ENCODE measurements at places on chromosomes 1 and 21.

GRCh38 chr1:96934282-96934681, 212.7 kb downstream of the PTBP2 start:
- DNase-seq, result no peak

GRCh38 chr1:61253912-61254633, 171.7 kb downstream of the NFIA start:
- DNase-seq, result no peak

GRCh38 chr1:46520063-46520911, 30.7 kb downstream of the DMBX1 start:
- DNase-seq, result no peak

GRCh38 chr1:42974767-42975437, 16.2 kb upstream of the SLC2A1 start:
- no peak for DNase-seq

GRCh38 chr1:168863772-168864171, 134.8 kb upstream of the DPT start:
- DNase-seq, result no peak

DNA sequence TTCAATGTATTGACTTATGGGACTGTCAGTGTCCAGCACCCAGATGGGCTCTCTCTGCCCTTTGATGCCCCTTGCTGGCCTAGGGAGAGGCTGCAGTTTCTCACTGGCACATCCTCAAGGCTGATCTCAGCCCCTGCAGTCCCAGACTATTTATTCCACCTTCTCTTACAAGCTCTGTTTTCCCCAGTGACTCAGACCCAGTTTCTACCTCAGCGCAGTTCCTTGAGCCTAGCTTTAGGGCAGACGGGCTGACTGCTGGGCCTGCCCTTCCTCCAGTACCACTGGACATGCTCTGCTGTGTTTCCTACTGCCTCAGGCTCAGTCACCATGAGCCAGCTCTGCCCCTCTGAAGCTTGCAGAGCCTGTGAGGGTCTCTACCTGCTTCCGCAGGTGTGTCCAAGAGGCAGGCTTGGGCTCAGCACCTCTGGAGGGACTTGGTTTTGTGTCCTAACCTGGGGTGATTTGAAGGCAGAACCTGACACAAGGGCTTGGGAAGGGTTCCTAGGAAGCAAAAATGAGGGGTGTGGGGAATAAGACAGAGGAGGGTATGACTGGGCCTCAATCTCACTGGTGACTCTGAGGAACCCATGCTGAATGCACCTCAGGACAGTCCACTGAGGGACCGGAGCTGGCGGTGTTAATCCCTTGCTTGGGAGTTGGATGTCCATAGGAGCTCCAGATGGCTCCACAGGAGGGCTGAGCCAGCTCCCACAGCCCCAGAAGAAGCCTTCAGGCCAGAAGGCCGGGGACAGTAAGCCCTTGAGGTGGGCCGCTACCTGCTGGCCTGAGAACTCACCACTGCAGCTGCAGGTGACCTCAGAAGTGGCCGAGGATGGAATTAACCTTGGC, 689.9 kb downstream of the MATN1 start:
- no peak for DNase-seq

- DNase-seq, result no peak
Measured at GRCh38 chr1:56915960-56916359, 49.9 kb downstream of the C8B start.

GRCh38 chr1:13583595-13583965, at the start of gene PDPN:
Gene PDPN (plus strand): TSS chr1:13583832. CDS start chr1:13584034, 202 bp downstream.
- no peak for DNase-seq

DNA sequence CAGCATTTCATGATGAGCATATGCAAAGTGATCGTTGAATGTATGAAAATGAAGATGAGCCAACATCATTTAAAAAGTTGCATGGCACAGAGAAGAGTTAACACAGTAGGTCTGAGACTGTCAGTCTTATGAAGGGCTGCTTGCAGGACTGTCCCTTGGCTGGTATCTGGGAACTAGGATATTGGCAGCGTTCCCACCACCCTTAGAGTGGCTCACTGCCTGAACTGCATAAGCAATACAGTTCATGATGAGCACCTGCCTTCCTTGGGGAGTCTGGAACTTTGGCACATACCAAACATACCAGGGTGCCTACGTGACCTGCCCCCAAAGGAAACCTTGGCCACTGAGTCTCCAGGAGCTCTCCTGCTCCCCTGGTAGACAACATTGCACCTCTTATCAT, 161.8 kb downstream of the DSCAM start:
- no peak for DNase-seq

DNA sequence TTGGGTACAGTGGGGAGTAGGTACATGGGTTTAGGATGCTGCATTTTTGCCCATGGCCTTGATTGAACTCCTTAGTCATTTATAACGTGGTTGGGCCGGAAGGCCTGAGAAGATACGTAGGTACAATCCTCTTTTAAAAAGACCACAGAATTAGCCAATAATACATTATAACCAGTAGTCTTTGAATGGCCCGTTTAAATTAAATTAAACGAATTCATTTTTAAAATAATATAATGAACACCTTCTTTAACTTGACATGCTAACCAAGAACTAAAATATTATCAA, 20.1 kb upstream of the ADAR start:
- no peak for DNase-seq

GRCh38 chr1:230610589-230610988, 31.7 kb upstream of the COG2 start:
- DNase-seq, result no peak

DNA sequence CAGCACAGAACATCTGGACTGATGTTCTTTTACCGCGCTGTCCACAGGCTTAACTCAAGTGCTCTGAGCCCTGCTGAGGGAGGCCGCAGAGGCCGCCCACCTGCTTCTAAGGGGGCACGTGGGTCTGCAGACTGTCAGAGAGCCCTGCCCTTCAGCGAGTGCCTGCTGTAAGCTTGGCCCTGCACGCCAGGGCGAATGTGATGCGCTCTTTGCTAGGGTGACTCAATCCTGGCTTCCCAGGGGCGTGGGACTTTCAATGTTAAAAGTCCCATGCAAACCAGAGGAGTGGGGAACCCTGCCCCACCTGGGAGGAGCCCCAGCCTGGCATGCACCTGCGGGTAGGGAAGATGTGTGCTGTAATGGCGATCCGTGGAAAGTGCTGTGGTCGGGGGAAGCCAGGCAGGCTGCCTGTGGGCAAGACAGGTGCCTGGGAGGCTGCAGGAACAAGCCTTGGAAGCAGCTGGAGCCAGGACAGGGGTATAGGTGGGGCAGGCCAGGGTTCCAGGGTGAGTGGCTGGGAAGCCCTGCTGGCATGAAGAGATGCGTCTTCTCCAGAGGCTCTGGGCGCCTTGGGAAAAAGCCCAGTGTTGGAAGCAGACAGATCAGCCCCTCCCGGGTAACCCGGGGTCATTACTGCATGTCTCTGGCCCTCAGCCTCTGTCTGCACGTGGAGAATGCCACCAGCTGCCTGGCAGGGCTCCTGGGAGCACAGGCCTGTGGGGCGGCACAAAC, 594 bp upstream of the PANK4 start:
- DNase-seq, result no peak

GRCh38 chr1:186213225-186213607, 161.8 kb downstream of the TPR start:
- DNase-seq, result no peak

DNA sequence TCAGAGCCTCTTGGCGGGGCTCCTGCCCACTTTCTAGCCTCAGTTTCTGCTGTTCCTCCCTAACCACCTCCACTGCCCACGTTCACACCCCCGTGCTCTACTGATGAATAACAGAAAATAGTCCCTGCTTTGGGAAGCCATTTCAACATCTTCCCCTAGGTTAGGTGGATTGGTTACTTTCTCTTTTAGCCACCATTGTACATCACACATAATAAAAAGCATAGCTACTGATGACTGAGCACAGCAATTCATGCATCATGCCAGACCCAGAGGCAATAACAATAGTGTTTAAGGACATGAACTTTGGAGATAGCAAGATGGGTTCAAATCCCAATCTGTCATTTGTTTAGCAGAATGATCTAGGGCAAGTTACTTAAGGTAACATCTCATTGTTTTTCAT, 74.6 kb downstream of the COLGALT2 start:
- no peak for DNase-seq

GRCh38 chr1:2499260-2499659, 23.2 kb downstream of the PLCH2 start:
- DNase-seq, result no peak

GRCh38 chr1:14499312-14500040, 99.0 kb upstream of the KAZN start:
- DNase-seq, result no peak

GRCh38 chr1:21129407-21129806, 47.3 kb downstream of the EIF4G3 start:
- no peak for DNase-seq

DNA sequence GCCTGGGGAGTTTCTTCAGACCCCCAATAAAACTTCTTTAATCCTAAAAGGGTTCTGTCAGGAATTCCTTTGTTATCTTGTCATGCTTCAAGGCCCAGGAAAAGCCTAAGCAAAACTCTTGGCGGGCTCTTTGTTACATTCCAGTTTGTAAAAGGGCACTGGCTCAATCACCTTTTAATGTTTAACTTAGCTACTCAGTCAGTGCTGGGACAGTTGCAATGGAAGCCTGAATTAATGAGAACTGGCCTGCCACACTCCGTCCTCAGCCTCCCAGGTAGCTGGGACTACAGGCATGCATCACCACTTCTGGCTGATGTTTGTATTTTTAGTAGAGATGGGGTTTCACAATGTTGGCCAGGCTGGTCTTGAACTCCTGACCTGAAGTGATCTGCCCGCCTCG, 21.3 kb upstream of the ASB17 start:
- DNase-seq, result no peak

GRCh38 chr1:190663962-190664361, 186.3 kb upstream of the BRINP3 start:
- DNase-seq, result no peak

GRCh38 chr1:29105822-29106221, 17.9 kb downstream of the TMEM200B start:
- DNase-seq, result no peak

DNA sequence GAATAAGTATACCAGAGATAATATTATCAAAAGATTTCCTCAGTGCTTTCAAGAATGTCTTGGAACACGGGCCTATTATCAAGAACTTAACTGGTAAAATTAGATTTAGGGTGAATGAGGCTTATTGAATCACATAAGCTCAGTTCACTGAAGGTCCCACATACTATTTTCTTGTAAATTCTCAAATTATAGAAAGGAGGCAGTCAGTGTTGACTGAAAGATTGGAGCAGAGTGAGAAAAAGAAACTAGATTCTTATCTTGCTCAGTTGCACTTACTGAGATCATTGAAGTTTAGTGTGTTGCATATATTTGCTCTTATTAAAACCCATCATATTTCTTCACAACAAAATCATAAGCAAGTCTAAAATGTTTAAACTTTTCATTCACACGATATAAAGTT, 3.9 kb upstream of the RGS1 start:
- DNase-seq, result no peak

DNA sequence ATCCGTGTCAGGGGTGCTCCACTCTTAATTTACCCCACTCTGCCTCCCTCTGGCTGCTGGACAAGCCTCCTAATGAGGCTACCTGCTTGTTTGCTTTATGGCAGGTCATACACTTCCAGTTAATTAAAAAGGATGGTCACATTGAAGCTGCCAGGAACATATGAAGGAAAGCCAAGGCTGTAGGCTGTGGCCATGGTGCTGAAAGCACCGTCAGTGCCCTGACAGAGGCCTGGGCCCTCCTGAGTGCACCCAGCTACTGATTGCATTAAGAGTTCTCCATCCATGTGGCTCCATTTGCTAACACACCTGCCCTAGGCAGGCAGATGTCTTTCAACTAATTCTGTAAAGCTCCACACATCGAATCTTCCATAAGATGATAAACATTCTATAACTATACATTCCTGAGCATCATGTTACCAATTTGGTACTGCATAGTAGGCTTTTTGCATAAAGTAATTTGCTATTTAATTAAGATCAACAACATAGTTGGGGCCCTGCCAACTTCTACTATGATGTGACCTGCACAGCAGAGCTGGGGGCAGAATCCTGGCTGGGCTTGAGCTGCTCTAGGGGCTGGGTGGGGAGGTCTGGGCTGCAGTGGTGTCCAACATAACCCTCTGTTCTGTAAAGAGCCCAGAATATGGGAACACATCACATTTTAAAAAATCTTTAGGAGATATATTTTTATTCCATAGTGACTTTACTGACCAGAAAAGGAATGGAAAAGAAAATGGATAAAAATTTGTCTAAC, 224.8 kb downstream of the SIPA1L2 start:
- DNase-seq, result no peak

GRCh38 chr21:17537299-17537698, 24.5 kb downstream of the CXADR start:
- DNase-seq, result no peak

- DNase-seq, result no peak
Measured at GRCh38 chr21:32351428-32351827, 41.4 kb downstream of the URB1 start.

- no peak for DNase-seq
Measured at GRCh38 chr1:211172657-211173056, 38.7 kb upstream of the KCNH1 start.

DNA sequence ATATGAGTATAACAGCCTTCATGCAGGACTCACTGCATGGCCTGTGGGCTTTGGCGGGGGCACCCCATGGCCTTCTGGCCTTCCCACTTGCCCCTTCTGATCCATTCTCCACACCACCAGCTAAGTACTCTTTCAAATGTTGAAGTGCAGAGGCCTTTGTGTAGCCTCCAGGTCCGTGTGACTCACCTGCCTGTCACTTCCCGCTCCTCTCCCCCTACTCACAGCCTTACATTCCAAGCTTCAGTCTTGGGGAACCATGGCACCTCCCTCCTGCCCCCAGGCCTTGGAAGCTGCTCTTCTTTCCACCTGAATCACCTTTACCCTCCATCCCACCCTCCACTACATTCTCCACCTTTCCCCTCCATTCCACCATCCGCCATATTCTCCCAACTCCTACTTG, 69.6 kb downstream of the PGM1 start:
- DNase-seq, result no peak

DNA sequence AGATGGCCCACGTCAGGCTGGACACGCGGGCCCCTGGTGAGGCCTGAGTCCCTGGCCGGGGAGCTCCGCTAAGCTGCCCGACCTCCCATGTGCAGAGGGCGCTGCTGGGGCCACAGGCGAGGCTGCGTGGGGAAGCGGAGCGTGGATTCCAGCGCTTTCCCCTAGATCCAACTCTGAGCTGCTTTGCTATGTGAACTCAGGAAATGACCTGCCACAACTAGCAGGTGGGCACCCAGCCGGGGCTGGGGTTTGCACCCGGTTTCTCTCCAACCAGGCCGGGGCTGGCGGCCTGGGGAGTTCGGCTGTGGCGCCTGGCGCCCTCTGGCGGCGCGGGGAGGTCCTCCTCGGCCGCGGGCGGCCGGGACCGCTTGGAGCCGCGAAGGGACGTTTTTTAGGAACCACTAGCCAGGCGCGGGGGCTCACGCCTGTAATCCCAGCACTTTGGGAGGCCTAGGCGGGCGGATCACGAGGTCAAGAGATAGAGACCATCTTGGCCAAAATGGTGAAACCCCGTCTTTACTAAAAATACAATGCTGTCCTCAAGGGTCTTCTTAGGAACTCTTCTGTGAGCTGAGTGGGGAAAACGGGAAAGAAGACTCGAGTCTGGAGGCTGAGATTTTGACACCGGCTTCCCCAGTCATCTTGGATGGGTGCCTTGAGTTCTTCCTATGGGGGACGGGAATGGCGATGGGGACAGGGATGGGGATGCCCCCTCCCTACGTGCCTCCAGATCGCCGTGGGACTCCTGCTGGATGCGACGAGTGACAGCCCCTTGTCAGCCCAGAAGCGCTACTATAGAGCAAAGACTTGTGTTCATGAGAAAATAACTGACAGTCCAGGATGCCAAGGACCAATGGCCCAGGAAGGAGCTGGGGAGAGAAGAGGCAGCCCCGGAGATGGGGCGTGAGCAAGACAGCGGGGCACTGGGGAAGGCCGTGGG, 12.6 kb downstream of the PYCR2 start:
- peak; percentile 70 for DNase-seq

- no peak for DNase-seq
Measured at GRCh38 chr1:230696218-230696617, 17.7 kb downstream of the AGT start.

Measured in activated naive CD4-positive, alpha-beta T cell (primary cell).